Esophagus squamous epithelium (tissue), 5 donors: ENCODE measurements at places on chromosomes 3 and 15.

DNA sequence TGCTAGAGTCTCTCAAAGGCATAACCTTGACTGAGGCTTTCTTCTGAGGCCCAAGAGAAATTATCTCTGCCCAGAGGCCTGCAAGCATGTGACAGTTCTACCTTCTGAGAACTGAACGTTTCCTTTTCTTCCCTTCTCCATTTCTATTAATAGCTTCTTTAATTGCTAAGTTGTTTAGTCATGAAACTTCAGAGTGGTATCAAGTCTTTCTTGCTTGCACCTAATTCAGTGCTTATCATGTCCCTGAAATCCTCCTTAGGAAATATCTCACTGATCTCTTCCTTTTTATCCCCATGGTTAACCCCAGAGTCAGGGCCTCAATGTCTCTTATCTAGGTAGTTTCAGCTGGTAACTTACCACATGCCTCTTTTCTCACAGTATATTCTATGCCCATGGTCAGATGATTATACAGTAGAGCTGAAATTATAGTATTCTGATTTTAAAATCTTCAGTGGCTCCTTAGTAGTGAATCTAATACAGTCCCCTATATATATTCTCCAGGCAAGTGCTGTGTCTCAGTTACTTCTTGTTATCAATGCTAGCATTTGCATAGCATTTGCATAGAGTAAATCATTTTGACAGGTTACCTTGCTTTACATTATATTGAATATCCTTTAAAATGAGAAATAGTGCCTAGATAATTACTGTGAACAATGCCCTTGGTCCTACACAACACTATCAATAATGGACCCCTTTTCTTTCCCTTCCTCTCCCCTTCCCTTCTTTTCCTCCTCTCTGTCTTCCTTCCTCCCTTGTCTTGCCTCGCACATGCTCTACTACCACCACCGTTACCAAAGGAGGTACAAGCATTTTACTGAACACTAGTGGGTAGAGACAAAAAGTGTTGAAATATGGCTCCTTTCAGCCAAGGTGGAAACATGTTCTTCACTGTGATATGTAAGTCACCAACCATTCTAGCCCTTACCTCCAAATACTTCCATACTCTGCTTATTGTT is 33.0 kb downstream of the KBTBD8 start:
- DNase-seq = no peak

- no peak for DNase-seq
Measured at GRCh38 chr3:106809041-106809440, 568.2 kb upstream of the CCDC54 start.

DNA sequence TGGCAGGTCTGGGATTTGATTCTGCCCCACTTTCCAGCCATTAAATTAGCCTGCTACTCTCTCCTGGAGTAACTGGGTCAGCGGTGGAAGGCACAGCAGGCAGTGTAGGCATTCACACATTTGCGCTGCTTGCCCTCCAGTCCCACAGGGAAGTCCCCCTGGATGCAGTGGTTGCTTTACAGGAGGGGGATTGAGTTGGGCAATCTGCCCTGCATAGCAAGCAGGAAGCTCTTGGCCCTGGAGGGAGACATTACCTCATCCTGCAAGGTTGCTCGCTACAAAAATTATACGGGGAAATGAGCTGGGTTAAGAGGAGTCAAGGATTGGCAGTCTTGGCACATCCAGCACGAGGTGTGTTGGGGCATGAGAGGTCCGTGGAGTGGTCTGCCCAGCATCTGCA is 14.8 kb downstream of the MCM2 start:
- no peak for DNase-seq

GRCh38 chr3:189797103-189797750 is 166.0 kb downstream of the TP63 start:
- no peak for DNase-seq

- no peak for DNase-seq
Measured at GRCh38 chr3:153099131-153099530, 62.9 kb upstream of the RAP2B start.

DNA sequence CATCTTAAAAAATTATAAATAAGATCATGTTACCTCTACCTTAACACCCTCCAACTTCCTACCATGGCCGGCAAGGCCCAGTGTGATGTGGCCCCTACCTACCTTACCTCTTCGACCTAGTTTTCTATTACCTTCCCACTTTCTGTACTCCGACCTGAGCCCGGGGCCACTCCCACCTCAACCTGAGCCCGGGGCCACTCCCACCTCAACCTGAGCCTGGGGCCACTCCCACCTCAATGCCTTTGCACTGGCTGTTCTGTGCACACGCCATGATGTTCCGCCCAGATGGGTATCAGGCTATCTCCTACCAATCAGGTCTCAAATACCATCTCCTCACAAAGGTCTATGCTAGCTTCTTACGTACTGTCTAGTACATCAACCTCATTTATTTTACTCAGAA is 66.8 kb upstream of the XXYLT1 start:
- no peak for DNase-seq

DNA sequence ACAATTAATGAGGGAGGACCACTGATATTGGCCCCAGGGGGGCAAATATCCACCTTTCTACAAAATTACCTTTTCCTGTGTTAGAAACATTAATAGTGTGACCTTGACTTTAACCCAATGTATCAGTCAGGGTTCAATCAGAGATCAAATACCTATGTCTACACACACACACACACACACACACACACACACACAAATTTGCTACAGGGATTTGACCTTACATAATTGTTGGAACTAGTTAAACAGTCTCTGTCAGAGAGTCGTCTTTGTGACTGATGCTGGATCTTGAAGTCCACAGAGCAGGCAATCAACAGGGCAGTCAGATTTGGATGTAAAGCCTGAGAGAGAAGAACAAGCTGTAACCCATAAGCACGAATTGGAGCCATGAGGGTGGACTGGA is 32.5 kb downstream of the TM4SF4 start:
- DNase-seq = no peak
